NCI-H2081 (cell line): ENCODE measurements at places on chromosomes 3 and 15.

DNA sequence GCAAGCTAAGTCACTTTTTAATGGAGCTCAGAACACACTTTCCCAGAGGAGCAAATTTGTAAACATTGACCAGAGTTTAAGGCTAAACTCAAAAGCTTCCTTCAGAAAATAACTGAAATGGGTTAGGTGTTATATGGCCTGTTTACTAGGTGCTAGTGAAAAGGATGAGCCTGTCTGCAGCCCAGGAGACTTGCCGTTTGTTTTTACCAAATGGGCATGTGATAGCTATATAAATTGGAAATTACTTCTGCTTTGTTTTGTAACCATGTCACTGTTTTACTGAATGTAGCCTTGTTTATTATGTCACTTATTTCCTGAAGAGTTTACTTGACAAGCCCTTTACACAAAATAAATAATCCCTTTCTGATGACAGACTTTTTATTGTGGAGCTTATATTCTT is 109.4 kb upstream of the THSD4 start:
- no peak for DNase-seq

DNA sequence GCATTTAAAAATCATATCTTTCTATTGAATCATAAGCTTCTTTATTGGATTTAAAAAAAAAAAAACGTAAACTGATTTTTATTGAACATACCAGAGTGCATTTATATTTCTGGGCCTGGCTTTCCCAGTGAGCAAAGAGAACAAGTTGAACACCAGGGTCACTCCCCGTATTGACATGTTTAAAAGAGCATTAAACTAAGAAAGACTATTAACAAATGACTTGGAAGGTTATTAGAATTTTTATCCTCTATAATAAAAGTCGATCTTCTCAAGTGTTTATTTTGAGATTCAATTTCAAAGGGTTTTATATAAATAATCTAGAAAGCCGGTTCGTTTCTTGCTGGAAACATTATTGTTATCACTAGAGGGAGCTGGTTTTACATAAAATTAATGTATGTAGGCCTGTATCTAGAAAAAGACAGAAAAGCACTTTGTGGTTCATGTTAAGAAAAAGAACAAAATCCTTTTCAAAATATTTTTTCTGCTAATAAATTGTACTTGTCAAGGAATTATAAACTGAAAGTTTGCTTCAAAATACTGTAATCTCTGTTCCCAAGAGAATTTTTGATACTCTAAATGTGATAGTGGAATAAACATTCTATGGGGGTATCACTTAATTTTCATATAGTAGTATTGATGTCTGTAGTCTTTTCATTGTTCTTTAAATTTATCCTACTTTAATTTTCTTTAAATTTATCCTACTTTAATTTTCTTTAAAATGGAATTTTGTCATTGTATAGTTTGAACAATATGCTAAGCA is 321.8 kb upstream of the MME start:
- peak; percentile 52 for DNase-seq

DNA sequence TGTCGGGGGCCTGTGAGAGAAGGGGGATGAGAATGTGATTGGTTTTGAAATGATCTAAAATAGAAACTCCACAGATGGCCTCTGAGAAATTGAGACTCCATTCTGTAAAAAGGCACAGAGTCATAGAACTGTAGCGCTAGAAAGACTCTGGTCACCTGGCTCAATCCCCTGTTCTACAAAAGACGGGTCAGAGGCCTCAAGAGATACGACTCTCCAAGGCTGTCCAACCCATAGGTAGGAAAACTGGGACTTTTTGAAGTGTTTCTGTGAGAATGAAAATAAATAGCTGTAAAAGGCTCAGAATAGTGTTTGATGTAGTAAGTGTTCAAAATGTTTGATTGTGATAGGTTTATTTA is 11.7 kb upstream of the TMC3 start:
- no peak for DNase-seq

DNA sequence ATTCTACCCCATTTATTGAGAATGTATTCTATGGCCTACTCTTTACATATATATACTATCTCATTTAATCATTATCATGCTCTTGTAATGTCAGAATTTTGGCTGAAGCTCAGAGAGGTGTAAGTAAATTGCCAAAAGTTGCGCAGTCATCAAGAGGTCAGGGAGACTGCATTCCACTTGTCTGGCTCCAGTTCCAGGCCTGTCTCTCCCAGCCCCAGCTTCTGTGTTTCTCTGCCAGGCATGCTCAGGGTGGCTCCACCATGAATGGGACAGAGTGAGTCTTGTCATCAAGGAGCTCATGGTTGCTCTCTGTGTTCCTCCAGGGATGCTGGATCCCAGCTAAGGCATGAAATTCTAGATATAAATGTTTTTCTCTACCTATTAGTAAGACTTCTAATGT is 635.1 kb upstream of the MDFIC2 start:
- DNase-seq: no peak

GRCh38 chr15:91517491-91518200 is 335.9 kb upstream of the SLCO3A1 start:
- no peak for DNase-seq

- no peak for DNase-seq
Measured at GRCh38 chr3:124229420-124229819, 237.5 kb upstream of the ROPN1 start.

- no peak for DNase-seq
Measured at GRCh38 chr3:53154881-53155285, 6.1 kb upstream of the PRKCD start.

GRCh38 chr3:7158516-7158915 is 297.6 kb downstream of the GRM7 start:
- no peak for DNase-seq

- no peak for DNase-seq
Measured at GRCh38 chr3:11116336-11117059, 37.8 kb upstream of the HRH1 start.

DNA sequence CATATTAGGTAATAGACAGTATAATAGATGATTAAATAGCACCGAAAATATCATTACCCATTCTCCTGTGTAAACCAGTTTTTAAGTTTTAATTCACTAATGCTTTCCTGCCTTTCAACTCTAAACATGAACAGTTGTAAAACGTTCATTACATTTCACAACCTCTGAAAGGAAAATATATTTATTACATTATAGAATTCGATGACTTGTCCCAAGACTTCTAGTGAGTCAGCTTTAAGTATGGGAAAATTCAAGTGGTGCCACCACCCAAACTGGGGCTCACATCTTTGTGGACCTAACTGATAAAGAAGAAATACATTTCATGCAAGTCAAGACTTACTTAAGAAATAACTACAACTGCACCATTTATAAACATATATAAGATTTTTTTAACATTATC is 2.0 kb downstream of the TRIM59 start:
- DNase-seq: no peak

DNA sequence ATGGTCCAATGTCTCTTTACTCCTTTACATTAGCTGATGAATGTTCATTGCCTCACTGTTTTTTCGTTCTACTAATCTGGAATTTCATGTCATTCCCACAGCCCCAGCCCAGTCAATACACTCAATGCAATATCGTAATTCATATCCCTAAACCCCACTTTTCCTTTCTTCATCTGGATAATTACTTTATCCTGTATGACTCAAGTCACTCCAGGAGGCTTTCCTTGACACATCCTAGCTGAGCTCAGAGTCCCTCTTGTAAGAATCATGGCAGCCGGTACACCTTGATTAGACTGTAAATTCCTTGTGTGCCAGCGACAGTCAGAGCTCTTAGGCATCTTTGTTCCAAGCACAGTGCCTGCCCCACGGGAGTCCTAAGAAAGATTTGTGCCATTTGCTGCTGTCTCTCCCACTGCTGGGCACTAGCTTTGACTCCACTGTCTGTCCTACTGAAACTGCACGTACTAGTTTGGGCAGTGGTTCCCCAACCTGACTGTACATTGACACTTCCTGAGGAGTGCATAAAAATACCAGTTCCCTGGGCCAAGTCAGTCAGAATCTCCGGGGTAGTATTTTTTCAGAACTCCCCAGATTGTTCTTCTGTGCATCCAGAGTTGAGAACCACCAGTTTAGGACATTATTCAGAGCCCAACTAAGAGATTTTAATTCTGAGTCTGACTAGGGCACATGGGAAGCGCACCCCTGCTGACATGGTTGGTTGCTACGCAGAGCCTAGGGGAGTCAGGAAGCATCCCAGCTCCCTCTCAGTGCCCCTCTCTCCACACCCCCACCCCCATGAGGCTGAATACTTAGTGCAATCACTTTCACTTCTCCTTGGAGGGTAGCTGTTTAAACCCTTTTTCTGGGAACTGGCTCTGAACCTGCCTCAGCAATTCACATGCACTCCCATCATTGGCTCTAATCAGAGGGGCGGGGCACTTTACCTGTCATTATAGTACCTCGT is 19.5 kb upstream of the C3orf70 start:
- no peak for DNase-seq

- DNase-seq: no peak
Measured at GRCh38 chr15:88646951-88647350, 8.1 kb downstream of the ISG20 start.

GRCh38 chr3:24378313-24378712 is 116.3 kb downstream of the THRB start:
- DNase-seq: no peak

DNA sequence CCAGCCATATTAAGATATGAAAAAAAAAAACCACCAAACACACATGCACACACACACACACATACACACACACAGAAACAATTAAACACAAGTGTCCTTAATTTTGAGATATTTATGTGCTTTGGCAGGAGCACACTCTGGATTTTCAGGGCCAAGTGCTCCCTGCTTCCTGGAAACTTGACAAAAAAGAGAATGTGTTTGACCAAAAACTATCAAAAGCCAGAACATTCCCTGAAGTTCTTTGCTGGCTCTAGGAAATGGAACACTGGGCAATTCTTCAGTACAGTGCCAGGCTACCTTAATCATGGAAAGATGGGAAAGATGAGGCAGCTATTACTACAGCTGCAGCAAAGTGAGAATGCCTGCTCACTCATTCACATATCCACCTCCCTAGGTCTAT is 44.6 kb downstream of the P3H2 start:
- no peak for DNase-seq

DNA sequence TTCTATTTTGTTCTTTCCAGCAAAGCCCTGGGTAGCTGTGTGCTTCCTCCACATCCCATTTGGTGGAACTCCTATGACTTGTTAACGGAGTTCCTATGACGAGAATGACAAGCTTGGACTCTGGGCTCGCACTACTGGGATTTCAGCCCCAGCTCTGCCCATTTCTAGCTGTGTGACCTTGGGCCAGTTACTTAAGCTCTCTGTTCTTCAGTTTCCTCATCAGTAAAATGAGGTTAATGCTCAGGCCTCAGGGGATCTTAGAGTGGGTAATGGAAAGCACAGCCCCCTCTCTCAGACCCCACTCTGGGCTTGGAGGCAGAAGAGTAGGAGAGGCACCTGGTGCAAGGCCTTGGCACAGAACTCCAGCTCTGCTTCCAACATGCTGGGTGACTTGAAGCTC is 123.1 kb downstream of the SMAD6 start:
- DNase-seq: no peak

- DNase-seq: no peak
Measured at GRCh38 chr3:115666920-115667737, 43.8 kb downstream of the GAP43 start.

DNA sequence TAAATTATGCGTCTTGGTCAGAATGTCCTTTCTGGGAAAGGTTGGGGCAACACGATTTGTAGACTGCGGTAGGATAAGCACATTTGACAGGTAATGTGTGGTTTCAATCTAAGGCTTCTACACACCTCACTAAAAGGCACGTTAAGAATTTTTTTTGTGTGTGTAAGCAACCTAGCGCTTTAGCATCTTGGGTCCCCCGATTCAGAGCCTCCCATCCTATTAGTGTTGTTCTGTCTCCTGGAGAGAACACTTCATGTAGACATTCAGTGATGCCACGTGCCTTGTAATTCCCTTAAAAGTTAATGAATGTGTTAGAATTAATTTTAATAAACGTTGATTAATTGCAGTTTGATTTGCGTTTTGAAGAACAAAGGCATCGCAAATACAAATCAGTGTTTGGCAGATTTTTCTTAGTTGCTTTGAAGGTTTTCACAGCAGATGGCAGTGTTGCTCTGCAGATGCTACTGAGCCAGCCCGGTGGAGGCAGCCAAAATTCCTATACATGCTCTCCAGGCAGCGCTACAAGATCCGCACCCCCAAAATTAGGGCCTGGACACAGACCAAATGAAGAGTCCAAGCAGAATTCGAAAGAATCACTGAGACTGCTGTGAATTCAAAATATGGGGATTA is 63.5 kb downstream of the OTOL1 start:
- DNase-seq: peak; percentile 47

DNA sequence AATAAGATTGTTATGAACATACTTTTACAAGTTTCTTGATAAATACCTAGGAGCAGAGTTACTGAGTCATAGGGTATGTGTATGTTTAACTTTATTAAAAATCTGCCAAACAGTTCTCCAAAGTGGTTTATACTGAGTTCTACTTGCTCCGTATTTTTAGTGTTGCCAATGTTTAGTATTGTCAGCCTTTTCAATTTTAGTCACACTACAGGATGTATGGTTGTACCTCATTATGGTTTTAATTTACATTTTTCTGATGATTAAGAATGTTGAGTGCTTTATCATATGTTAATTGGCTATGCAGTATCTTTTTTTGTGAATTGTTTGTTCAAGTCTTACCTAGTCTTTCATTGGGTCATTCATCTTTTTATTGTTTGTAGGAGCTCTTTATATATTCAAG is 4.3 kb downstream of the TMOD3 start:
- DNase-seq: no peak

- DNase-seq: no peak
Measured at GRCh38 chr15:75117993-75118392, 83.7 kb upstream of the C15orf39 start.

GRCh38 chr15:66408675-66409282 is 22.1 kb downstream of the MAP2K1 start:
- no peak for DNase-seq

DNA sequence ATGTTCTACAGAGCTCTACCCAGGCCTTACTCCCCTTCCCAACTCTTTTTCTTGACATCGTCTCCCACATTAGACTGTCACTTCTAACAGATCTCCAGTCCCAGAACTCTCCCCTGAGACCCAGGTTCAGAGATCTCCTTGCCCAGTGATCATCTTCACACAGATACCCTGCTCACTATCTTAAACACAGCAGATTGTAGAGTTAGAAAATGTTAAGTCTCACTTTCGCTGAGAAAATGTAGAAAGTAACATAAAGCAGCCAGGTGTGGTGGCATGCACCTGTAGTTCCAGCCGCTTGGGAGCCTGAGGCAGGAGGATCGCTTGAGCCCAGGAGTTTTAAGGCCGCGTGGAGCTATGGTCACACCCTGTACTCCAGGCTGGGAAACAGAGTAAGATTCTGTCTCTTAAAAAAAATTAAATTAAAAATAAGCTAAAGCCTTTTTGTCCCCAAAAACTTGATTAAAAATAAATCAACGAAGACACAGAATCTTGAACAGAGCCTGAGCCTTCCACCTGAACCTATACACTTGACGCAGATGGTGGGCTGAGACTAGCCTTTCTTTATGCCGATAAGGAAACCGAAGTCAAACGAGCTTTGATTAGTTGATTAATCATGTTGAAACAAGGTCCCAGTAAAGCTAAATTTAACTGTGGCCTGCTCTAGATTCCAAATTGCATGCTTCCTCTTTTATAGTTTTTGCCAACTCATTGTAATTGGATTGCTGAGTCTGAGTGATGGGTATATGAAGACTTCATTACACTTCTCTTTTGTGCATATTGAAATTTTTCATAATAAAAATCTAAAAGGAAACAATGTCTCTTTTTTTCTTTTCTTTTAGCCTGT is 31.3 kb upstream of the BLM start:
- no peak for DNase-seq

GRCh38 chr3:186882881-186883685 is 40.6 kb downstream of the ADIPOQ start:
- DNase-seq: no peak

GRCh38 chr3:165744025-165744424 is 93.2 kb downstream of the BCHE start:
- DNase-seq: no peak
